MG63 (cell line): ENCODE measurements at places on chromosomes 6 and 20. TPM values are rescaled to one million over a fixed set of nuclear protein-coding genes. Genes with fewer than 3 reads are reported as not detected.

DNA sequence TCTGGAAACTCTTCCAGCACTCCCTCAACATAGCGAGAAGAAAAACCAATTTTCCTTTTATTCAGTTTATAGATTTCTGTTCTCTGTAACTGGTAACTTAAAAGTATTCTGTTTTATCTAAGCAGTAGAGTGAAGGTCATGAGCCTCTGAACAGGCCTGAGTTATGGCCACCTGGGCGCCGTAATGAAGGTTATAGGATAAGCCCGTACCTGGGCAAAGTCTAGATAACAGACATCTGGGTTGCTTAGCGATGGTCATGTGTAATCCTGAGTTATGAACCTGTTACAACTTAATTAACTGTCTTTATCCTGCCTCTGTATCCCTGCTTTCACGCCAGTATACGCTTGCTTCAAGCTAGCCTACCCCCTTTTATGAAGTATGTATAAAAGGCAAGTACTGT, 13.0 kb upstream of the FAM217A start:
- DNase-seq: no peak

DNA sequence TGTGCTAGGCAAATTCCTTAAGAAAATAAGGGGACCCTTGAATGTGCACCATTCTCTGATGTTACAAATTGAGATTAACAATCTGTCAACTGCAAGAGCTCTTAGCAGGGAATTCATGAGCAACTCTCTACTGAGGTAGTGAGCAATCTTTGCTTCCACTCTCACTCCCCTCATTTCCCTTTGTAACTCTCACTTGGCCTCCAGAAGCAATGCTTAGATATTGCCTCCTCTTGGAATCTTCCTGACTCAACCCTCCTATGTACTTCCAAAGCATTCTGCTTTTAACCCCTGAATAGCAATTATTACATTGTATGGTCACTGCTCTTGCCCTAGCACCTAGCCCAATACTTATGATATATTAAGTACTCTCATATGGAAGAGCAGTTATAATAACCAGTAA, 16.5 kb downstream of the XPO5 start:
- DNase-seq: no peak

DNA sequence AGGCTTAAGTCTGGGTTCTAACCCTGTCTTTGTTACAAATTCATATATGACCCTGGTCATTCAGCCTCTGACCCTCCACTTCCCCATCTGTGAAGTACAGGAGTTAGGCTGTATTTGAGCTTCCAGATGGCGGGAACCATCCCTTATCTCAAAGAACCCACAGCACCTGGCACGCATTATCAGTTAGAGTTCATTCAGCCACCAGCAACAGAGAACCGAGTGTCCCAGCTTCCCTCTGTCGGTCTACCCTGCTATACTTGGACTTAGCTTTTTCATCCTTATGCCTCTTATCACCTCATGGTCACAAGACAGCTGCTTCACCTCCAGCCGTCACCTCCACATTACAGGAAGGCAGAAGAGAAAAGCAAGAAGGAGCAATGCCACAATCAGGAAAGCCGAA, 147.8 kb downstream of the EYA2 start:
- DNase-seq: no peak

GRCh38 chr6:34877869-34878485, 9.9 kb downstream of the TAF11 start:
- no peak for DNase-seq

SMOC2 gene
- 1.7 TPM in 1 of 2 replicates, not detected in the other for total RNA-seq

RSPH9 gene
- total RNA-seq: not detected in 2 replicates

LY6G6F gene
- total RNA-seq: not detected in 2 replicates
